ENCODE measurements at places on chromosomes 5 and 9.

DNA sequence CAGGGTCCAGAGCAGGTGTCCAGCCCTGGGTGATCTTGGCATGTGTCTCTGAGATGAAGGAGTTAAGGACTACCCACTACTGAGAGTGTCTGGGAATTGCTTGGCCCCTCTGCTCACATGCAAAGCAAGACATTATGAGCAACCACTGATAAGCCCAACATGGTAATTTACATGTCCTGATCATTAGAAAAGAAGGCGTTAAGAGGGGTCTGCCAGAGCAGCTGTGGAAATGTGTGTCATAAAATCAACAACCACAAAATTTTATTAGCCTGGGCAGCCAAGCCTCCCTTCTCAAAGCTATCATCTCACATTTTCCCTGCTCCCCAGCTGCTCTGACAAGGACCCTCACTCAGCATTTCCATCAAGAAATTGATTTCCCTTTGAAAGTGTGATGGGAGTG lies 351.0 kb downstream of the SPOCK1 start:
- DNase-seq: no peak

GRCh38 chr9:111627260-111627963 lies 3.7 kb upstream of the DNAJC25 start:
- no peak for DNase-seq

DNA sequence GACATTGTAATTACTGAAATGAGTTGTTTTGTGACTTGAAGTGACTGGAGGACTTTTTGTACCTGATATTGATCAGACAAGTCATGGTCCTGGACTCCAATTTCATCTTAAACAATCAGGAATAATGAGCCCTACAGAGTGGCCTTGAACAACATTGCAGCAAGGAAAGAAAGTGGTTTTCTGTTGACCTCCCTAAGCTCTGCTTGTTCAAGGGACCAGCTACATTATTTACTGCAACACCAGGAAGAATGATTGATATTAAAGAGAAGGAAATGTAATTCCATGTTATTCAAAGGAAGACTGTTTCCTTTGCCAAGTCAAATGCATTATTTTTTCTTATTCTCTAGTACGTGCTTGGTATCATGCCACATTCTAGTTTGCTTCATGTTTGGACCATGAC lies 22.6 kb downstream of the ENTREP1 start:
- DNase-seq: no peak

GRCh38 chr9:134162926-134163370 lies 1.4 kb downstream of the RNU6ATAC start:
- no peak for DNase-seq

- no peak for DNase-seq
Observed at GRCh38 chr5:154587123-154588026, 109.3 kb upstream of the HAND1 start.

DNA sequence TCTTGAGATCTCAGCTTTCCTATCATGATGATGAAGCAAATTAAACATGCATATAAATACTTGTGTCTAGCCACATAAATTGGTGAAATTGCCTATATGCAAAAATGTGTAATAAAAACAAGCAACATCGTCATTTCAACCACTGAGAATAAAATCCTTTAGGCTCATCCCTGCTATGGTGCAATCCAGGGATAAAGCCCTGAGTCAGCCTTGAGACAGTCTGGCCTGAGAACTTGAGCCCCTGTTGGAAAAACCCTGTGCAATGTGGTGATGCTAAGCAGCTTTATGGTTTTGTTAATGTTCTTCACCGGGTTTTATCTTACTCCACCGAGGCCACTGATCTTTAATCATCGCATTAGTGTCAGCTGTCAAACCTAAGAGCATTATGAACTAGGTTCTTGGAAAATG lies 170.5 kb downstream of the DCP2 start:
- no peak for DNase-seq

- no peak for DNase-seq
Observed at GRCh38 chr9:98127226-98127625, 8.2 kb upstream of the TRIM14 start.

DNA sequence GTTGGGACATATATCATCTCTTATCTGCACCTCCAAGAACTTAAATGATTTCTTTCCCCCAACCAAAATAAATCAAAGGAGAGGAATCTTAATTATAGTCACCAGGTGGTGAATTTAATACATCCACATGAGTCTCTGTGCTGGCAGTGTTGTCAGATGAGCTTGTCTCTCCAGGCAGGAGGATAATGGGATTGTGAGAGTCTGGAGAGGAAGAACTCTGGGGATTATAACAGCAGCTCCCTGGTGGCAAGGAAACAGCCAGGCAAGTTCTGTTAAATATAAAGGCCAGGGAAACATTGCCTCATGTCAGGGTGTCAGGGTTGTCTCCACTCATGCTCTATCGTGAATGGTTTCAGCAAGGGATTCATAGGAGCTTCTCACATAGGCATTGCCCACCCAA lies 80.8 kb downstream of the TLR4 start:
- DNase-seq: no peak

DNA sequence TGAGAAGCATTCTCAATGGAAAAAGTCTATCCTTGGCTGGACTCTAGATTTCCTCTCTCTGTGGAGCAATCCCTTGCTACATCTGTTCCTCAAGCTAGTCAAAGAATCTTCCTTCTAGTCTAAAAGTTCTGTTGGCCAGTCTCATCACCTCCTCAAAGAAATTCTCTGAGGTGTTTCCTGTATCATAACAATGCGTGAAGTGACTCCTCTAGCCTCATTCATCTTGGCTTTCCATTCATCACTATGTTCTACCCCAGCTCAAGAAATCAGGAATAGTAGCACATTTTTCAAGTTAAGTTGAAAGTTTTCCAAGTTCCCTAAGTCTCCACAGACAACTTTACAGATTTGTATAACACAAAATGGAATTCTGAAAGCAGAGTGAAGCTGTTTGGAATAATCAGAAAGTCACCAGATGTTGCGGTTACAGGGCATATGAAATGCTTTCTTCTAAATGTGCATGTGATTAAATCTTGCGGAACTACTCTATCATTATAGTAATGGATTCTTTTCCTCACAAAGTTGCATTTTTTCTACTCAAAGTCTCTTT lies 176.6 kb upstream of the FREM1 start:
- DNase-seq: no peak

DNA sequence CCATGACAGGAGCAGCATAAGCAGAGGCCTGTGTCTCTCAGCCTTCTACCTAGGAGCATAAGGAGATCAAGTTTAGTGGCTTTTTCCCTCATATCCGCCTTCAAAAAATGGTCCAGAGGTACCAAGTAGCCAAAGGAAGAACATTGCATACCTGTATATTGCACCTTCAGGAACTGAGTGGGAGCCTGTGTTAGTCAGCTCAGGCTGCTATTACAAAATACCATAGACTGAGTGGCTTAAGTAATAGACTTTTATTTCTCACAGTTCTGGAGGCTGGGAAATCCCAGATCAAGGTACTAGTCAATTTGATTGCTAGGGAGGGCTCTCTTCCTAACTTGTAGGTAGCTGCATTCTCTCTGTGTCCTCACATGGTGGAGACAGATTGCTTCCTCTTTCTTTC lies 597.4 kb upstream of the PTGER4 start:
- no peak for DNase-seq

GRCh38 chr5:159902444-159903121 lies 13.7 kb upstream of the ADRA1B start:
- DNase-seq: no peak

- DNase-seq: no peak
Observed at GRCh38 chr9:123370526-123371227, 14.7 kb downstream of the CRB2 start.

DNA sequence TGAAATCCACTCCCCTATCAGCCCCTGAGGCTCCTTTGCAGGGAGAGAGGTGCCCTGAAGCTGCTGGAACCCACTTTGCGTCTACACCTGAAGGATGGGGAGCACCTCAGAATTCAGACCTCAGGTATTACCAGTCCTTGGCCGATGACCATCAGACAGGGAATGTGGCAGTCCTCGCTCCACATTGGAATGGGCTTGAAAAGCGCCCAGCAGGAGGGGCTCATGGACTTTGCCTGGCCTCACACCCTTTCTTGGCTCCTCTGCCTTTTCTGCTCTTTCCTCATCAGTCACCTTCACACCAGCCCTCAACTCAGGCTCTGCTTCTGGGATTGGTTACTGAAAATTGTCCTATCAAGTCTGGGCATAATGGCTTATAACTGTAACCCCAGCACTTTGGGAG lies 83.9 kb downstream of the BARX1 start:
- DNase-seq: no peak

DNA sequence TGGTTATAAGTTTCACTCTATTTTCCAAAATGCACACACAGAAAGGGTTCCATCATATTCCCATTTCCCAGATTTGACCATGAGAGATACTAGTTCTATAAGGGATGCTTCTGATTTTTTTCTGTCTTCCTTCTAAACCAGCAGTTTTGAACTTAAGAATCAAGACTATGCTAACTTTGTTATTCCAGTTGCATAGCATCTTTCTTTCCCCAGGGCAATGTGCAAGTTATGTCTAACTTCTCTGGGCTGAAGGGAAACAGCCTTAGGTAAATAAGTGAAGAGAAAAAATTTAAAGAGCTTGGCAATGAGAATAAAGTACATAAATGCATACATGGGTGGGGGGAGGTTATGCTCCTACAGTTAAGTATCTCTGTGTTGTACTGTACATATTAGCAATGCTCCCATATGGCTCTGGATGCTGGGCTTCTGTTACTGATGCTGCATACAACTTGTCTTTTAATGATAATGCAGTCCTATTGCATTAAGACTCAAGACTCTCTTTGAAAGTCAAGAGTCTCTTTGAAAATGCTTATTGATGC lies 125.8 kb upstream of the SLC12A2 start:
- no peak for DNase-seq

DNA sequence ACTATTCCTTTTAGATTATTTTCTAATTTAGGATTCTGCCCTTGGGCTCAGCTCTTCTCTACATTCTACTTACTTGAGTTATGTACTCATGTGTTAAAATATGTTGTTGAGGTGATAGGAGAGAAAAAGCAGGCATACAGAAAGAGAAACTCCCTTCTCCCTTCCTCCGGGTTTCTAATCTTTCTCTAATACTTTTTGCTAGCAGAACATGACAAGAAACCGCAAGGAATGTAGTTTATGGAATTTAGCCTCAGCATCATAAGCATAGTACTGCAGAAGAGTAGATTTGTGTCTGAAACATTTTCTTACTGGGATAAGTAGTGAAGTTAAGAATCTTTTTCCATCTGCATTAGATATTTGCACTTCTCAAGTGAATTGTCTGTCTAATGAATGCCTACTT lies 139.5 kb upstream of the CYLC2 start:
- DNase-seq: no peak

DNA sequence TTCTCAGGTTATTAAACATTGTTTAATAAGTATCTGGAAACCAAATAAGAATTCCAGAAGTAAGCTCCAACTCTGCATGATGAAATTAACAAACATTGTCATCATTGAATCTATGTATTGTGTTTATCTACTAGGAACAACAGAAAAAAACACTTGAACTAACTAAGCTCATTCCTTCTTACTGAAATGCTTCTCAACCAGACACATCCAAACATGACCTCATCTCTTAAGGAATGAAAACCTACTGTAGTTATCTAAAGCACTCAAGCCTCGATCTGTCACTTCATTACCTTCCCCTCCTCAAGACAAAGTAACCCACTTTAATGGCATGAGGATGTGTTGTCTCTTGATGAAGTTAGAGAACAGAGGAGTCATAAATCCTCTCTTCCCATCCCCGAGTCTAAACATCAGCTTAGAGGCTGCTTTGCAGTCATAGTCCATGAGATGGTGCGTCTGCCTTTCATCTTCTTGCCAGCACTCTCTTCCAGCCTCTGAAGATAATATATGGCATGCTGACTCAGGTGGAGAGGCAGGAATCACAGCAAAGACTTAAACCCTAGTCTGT lies 86.5 kb downstream of the CEMIP2 start:
- DNase-seq: no peak

GRCh38 chr5:124055751-124056150 lies 543.8 kb downstream of the CSNK1G3 start:
- no peak for DNase-seq

DNA sequence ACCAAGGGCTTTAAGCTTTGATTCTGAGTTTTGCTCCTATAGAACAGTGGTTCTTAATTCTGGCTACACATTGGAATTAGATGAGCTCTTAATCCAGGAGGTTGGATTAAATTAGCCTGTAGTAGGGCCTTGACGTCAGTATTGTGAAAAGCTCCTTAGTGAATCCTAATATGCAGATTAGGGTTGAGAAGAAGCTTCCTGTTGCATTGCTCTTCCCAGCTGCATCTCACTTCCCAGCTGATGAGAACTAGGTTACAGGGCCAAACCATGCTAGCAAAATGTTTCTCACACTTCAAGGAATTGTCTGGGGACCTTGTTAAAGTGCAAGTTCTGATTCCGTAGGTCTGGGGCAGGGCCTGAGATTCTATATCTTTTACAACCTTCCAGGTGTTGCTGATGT lies 300.0 kb downstream of the ZSWIM6 start:
- no peak for DNase-seq

DNA sequence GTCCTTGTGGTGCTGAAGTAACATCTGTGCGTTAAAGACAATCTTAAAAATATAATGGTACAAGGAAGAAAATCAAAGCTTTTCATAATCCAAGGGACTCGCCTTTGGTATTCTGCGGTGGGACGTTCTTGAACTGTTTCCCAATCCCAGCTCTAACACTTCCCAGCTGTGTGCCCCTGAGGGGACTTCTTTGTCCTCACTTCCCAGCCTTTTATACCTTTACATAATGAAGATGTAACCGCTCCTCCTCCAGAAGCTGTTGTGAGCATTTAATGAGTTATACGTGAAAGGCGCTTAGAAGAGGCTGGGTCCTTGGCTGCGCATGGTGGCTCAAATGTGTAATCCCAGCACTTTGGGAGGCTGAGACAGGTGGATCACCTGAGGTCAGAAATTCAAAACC lies 16.9 kb downstream of the STK10 start:
- DNase-seq: no peak

GRCh38 chr5:36181774-36182173 lies 29.9 kb downstream of the SKP2 start:
- DNase-seq: no peak

- no peak for DNase-seq
Observed at GRCh38 chr5:68041293-68041692, 174.3 kb upstream of the PIK3R1 start.

GRCh38 chr9:93941493-93941892 lies 13.7 kb downstream of the BARX1 start:
- no peak for DNase-seq

DNA sequence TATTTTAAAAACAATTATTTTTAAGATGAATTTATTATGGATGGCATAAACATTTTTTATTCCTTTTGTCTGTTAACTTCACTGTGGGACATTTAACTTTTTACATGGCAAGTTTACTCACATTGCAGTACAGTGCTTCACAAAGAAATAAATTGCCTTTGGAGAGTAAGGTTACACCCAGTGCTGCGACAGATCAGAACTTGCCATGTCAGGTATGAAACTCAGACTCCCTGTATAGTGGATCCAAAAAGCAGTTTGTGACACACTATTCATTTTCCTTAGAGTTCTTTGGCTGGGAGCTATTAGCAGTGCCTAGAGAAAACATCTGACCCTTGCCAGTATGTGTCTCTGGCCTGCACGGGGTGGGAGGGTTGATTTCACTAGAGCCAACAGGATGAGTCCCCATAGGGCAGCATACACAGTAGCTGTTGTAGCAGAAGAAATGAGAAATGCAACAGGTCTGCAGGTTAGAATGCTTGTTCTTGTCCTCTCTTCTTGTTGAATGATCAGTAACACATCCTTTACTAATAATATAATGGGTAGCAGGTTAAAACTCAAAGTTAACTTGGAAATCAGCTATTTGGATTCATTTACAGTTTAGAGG lies 42.9 kb downstream of the STARD4 start:
- no peak for DNase-seq

- peak; percentile 39 for DNase-seq
Observed at GRCh38 chr9:133589454-133590227, 19.5 kb downstream of the FAM163B start.
